ENCODE measurements at places on chromosomes 7 and 10.

- no peak for DNase-seq
Observed at GRCh38 chr10:130491011-130491692, 355.0 kb downstream of the GLRX3 start.

GRCh38 chr7:29400437-29400836 is 163.2 kb upstream of the PRR15 start:
- DNase-seq, result no peak

- no peak for DNase-seq
Observed at GRCh38 chr10:20817646-20818045, 79.5 kb downstream of the NEBL start.

GRCh38 chr7:140534743-140535142 is 55.4 kb upstream of the MKRN1 start:
- DNase-seq, result no peak

GRCh38 chr7:23353172-23353571 is 54.0 kb downstream of the MALSU1 start:
- no peak for DNase-seq

- no peak for DNase-seq
Observed at GRCh38 chr7:157524731-157525130, 187.9 kb downstream of the DNAJB6 start.

- DNase-seq, result no peak
Observed at GRCh38 chr7:117901089-117901797, 28.0 kb upstream of the CTTNBP2 start.

- DNase-seq, result no peak
Observed at GRCh38 chr7:70159121-70159520, 560.8 kb downstream of the AUTS2 start.

DNA sequence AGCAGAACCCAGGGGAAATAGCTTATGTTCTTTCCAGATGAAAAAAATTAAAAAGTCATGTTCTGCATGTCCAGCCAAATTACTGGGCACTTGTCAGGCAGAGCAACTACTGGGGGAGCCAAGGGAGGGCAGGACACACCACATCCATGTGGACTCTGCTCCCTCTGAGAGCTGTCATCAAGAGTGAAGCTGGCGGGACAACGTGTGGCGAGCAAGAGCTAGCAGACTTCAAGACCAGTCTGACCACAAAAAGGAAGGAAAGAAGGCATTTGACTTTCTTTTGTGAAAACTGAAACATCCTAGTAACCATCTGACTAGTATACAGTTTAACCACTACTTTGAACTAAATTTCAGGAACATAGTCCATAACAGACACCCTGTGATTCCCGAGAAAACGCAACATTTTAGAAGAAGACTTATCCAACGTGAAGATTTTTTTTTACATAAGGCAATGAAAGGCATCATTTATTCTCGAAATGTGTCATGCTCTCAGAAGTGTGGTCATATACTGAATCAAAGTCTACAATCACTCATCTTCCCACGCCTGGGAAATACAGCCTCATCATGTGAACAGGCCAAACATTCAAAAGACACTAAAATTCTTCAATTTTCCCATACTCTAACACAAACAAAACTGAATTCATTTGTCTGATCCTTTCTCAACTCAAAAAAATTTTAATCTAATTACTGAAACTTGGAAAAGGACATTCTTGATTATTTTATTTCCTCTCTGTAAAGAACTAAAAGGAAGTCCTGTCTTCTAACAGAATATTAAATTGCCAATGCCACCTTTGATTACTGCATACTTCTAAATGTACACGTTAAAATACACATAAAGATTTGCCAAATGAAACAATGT is 15.5 kb downstream of the CYTH3 start:
- DNase-seq, result no peak
